BE2C (cell line): ENCODE measurements at places on chromosomes 3 and 15.

DNA sequence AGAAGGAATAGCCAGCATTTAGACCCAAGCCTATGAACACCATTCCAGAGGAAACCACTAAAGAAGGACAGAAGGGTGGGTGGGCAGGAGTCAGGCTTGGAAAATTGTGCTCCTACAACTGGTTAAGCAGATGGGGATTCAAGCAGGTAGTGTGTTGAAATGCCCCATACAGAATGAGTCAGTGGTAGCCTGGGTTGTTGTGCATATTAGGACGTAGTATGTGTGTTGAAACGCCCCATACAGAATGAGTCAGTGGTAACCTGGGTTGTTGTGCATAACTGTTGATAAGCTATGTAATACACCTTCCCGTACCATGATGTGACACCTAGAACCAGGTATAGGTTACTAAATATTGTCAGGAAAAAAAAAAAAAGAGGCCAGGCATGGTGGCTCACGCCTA, 34.0 kb downstream of the MINDY4B start:
- DNase-seq = no peak

DNA sequence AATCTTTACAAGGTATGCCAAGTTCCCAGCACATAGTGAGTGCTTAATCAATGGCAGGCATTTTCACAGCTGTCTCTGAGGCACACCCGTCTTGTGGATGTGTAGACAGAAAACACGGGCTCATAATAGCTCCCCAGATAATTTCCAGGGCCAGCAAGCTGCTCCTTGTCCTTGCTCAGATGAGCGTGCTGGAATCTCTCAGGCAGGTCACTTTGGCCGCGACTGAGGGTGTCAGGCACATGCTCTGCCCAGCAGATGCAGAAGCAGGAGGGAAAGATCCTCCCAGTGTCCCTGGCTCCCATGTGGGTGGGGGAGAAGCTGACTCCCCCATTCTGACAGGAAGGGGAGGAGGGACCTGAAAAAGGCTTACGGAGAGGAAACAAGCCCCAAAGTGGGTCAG, 35.6 kb upstream of the SLC6A1 start:
- DNase-seq = no peak

- no peak for DNase-seq
These were observed 148.4 kb upstream of the ATP11B start for GRCh38 chr3:182644790-182645433.

- no peak for DNase-seq
These were observed 40.1 kb downstream of the CDCP1 start for GRCh38 chr3:45105855-45106671.

DNA sequence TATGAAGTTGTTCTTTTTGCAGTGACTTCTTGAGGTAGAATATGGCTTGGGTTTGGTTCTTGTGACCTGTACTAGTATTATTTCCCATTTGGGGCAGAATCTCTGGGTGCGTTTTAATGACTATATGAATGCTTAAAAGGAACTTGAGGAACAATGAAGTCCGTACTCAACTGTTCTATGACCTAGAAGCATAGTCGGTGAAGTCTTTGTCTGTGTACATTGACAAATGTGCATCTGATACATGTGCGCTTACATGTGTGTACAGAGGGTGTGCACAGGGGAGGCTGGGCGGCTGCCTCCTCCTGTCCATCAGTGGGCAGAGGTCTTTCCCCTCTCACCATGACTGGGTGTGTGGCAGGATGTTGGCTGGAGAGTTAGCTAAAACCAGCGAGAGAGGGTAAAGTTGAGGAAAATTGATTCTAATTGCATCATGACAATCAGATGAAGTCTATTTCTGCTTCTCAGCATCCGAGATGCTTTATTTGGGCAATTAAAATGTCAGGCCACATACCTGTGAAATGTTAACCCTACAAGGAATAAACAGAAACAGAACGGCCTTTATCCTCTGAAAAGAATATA, 1.0 kb upstream of the NR2F2 start:
- no peak for DNase-seq

DNA sequence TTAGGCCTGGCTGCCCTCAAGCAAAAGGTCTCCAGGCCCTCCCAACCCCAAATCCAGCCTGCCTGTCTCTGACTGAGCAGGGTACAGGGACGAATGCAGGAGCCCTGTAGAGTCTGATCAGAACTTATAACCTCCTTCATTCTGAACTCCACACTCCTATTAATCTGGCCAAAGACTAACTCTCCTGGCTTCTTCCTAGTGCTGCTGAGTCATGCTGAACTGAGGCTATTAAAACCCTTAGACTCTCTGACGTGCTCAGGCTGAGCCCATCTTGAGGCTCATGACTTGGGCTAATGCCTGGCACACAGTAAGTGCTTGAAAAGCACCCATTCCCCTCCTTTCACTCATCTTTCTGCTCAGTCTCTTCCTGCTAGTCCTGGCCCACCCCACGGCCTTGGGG, 81.9 kb downstream of the NUP210 start:
- no peak for DNase-seq

DNA sequence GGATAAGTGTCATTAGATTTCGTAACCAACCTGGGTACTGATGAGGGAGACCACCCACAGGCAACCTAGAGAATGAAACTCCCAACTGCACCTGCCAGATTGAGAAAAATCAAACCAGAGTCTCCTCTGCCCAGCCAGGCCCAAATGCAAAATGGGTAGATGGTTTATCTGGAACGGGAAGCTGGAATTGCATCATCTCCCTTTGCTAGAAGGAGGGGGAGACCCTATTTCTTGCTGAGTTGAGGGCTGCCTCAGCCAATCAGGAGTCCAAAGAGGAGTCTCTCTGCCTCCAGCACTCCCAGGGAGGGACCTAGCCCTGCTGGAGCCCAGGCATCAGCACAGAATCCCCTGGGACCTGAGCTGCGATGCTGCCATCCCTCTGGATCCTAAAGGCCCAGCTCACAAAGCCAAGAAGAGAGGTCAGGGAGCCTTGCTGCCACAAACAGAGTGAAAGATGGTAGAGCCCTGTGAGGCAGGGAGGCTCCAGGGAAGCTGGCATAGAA, 8.1 kb downstream of the RMDN3 start:
- DNase-seq = peak; percentile 85

DNA sequence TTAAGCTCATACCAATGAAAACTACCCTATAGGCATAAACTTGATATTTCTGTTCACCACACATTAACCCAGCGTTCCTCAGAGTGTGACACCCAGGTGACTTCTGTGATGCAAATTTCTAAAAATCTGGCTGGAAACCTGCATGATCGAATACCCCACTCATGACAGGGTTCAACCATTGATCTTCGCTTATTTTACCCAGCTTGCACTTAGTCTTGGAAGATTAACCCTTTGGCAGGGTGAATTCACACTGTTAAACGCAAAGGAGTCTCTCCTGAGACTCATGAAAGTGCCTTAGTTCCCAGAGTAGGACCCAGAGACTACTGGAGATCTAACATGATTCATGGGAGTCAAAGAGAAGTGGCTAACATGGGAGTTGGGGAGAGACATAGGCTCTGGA, 391.6 kb downstream of the MECOM start:
- DNase-seq = no peak

DNA sequence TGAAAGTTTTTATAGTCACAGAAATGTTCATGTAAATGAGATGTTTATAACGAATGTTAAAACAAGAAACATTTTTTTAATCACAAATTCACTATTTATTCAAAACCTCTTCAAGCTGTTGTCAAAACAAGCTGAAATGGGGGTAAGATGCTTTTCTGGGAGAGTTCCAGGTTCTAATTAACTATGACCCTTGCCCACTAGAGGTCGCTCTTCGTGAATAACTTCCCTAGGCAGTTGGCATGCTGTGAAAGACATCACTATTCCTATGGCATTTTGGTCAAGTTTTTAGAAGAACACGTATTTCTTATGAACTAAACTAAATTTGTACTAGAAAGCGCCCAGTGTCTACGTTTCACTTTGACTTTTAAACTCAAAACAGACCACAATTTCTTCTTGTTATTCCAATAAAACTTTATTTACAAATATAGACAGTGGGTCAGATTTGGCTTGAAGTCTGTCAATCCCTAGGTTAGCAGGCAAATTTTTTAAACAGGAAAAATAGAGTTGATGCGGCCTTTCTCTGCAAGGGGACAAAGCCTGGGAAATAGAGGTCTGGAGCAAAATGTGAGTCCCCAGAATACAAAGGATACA, 62.8 kb upstream of the CMTM8 start:
- DNase-seq = peak; percentile 58
